Left renal pelvis (tissue), 4 donors: ENCODE measurements at places on chromosomes 4 and X. TPM values are rescaled to one million over a fixed set of nuclear protein-coding genes. Genes with fewer than 3 reads are reported as not detected.

The ZAR1 gene
- polyA plus RNA-seq, result not detected

DNA sequence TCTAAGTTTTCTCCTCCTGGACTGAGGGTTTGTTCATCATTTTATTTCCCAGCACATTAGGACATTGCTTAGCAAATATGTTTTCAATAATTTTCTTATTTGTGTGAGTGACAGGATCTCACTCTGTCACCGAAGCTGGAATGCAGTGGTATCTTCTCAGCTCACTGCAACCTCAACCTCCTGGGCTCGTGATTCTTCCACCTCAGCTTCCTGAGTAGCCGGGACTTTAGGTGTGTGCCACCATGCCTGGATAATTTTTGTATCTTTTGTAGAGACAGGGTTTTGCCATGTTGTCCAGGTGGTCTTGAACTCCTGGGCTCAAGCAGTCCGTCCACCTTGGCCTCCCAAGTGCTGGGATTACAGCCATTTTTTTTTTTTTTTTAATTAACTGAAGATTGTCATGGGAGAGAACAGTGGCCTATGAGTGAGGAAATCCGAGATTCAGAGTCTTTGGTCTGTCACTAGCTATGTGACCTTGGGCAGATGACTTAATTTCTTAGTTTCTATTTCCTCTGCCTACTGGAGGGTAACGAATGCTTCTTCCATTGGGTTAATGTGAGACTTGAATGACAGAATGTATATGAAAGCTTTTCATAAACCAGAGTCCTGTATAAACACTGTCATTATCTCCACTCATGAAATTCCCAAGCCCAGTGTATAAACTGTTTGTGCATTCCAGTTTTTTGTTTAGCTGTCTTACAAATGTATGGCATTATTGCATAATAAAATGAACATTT, 23.9 kb downstream of the MOB1B start:
- no peak for DNase-seq

GRCh38 chrX:41946235-41946634, 22.9 kb upstream of the CASK start:
- DNase-seq, result no peak

The HOPX gene
- 12.3 TPM for polyA plus RNA-seq

- DNase-seq, result no peak
Observed at GRCh38 chr4:89863533-89863932, 26.6 kb upstream of the SNCA start.

GRCh38 chr4:109947457-109947856, 34.8 kb downstream of the EGF start:
- no peak for DNase-seq

DNA sequence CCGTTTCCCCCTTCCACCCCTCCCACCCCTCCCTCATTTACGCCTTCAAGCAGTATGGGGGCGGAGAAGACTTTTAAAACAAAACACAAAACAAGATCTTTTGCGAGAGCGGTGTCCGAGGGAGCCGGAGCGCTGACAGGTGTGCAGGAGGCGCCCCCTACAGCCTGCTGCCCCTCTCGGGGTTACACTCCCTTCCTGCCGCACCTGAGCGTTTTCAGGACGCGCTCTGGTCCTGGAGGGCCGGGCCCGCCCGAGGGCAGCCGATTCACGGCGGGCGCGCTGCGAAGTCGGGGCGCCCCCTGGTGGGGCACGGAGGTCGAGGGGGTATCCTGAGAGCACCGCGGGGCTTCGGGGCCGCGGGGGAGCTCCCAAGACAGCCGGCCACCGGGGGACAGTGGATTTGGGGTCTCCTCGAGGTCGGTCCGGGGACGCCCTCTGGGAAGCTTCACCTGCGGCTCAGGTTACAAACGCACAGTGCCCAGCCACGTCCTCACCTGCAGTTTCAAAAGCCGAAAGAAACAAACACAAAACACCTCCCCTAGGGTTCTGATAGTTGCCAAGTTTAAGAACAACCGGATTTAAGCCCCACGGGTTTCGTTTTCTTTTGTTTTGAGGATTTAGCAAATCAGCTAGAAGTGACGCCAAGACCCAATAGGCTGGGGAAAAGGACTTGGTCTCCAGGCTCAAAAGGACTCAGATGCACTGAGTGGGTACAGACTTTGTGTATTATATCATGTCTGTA, 8.0 kb upstream of the NEUROG2 start:
- no peak for DNase-seq

GRCh38 chrX:41634284-41634683, 54.5 kb upstream of the GPR34 start:
- no peak for DNase-seq

The UCP1 gene
- polyA plus RNA-seq, result not detected

The ENAM gene
- 1.2 TPM for polyA plus RNA-seq
